Lower lobe of right lung (tissue), 2 donors: ENCODE measurements at places on chromosomes 1 and 21. TPM values are rescaled to one million over a fixed set of nuclear protein-coding genes. Genes with fewer than 3 reads are reported as not detected.
A peak's percentile ranks its signal among the peaks of the same experiment; 100 is the strongest.

DNA sequence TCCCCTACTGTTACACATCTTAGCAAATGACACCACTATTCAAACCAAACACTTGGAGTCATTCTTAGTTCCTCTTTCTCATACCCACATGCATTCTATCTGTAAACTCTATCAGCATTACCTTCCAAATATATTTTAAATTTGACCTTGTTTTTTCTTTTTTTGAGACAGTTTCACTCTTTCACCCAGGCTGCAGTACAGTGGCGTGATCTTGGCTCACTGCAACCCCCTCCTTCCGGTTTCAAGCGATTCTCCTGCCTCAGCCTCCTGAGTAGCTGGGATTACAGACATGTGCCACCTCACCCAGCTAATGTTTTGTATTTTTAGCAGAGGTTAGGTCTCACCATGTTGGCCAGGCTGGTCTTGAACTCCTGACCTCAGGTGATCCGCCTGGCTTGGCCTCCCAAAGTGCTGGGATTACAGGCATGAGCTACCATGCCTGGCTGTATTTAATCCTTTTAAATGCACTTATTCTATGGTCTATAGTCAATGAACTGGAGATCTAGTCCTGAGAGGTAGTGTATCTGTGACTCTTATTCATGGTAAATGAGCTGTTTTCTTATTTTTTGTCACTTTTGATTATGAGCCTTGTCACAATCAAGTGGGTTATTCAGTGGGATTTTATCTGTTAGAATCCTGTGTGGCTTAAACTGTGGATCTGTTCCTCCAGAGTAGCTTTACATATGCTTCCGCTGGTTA lies 73.1 kb downstream of the GATAD2B start:
- H3K4me1 ChIP-seq, result no peaks in the 10 kb centered on the region
- no peaks in the 10 kb centered on the region for H3K27me3 ChIP-seq
- no peak overlapping the region for H3K4me3 ChIP-seq
- no peak overlapping the region for H3K27ac ChIP-seq

The SLC44A3 gene
- 19.3 TPM for total RNA-seq

DNA sequence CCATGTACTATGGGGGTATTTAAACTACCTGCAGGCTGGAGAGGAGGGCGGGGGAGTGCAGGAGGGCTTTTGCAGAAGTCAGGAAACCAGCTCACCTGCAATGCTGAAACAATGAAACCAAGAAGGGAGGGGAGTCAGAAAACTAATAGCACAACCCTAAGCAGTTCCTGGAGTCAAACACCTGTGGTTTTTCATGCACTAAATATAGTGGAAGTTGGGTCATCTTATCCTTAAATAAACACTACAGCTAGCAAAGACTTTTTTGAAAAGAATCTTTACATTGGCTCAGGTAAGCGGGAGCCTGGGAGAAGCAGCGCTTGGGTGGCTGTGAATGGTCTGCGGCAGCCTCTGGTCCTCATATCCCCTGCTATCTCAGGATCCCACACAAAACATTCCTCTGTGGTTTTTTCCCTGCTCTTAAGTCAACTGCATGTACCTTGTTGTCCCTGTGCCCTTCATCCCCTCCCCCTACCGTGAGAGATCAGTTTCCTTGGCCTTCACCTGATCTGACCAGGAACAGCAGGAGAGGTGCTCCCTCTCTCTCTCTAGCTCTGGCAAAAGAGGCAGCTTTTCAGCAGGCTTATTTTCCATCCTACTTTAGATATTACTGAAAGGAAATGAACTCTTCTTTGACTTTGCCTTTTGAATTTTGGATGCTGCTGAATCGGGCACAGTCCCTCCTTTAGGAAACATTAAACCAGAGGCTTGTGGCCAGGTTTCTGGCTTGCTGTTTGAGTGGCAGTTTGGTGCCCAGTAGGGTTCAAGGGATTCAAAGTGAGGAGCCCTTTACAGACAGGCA lies 26.6 kb downstream of the TENT5C start:
- no peak overlapping the region for H3K4me3 ChIP-seq
- no peaks in the 10 kb centered on the region for H3K27me3 ChIP-seq

GRCh38 chr1:83706354-83706938 lies 292.5 kb downstream of the TTLL7 start:
- H3K4me3 ChIP-seq, result no peak overlapping the region
- H3K27ac ChIP-seq, result no peak overlapping the region
- no peaks in the 10 kb centered on the region for H3K27me3 ChIP-seq

- no peaks in the 10 kb centered on the region for H3K27me3 ChIP-seq
- H3K27ac ChIP-seq, result no peak overlapping the region
- no peaks in the 10 kb centered on the region for H3K4me1 ChIP-seq
These were observed 70.8 kb upstream of the FMN2 start for GRCh38 chr1:240020871-240021270.

GRCh38 chr21:27704567-27705166 lies 737.8 kb upstream of the ADAMTS5 start:
- H3K4me3 ChIP-seq, result no peak overlapping the region
- peaks cover 6% of the 10 kb centered on the region for H3K4me1 ChIP-seq
- no peaks in the 10 kb centered on the region for H3K36me3 ChIP-seq
- no peaks in the 10 kb centered on the region for H3K27me3 ChIP-seq
- DNase-seq, result no peak

The COPA gene
- 136 TPM for total RNA-seq

GRCh38 chr1:165897326-165898303 lies 70.2 kb downstream of the UCK2 start:
- H3K4me1 ChIP-seq, result peaks cover 19% of the 10 kb centered on the region
- no peak overlapping the region for H3K27ac ChIP-seq
- H3K36me3 ChIP-seq, result peaks cover 14% of the 10 kb centered on the region
- no peak overlapping the region for H3K4me3 ChIP-seq

GRCh38 chr1:236342403-236343245 lies 51.5 kb upstream of the EDARADD start:
- H3K27me3 ChIP-seq, result no peaks in the 10 kb centered on the region
- no peaks in the 10 kb centered on the region for H3K4me1 ChIP-seq
- H3K4me3 ChIP-seq, result no peak overlapping the region

The FASLG gene
- total RNA-seq, result 1.2 TPM

- peaks cover 57% of the 10 kb centered on the region for H3K4me1 ChIP-seq
- peaks cover 83% of the 10 kb centered on the region for H3K27me3 ChIP-seq
- peak within 1 kb of the TSS; percentile 83 for H3K27ac ChIP-seq
- DNase-seq, result peak; percentile 82
These were observed at the start of gene RIPK4 for GRCh38 chr21:41766883-41767605. TSS of gene RIPK4 (minus strand) at chr21:41767052. CDS start at chr21:41767041, 11 bp downstream.

The MYBPH gene
- not detected for total RNA-seq

- H3K27me3 ChIP-seq, result no peaks in the 10 kb centered on the region
- peaks cover 36% of the 10 kb centered on the region for H3K4me1 ChIP-seq
- H3K4me3 ChIP-seq, result no peak overlapping the region
- no peak for DNase-seq
These were observed 38.3 kb upstream of the DUSP10 start for GRCh38 chr1:221780175-221780574.

- H3K4me1 ChIP-seq, result no peaks in the 10 kb centered on the region
- H3K36me3 ChIP-seq, result no peaks in the 10 kb centered on the region
- no peak overlapping the region for H3K4me3 ChIP-seq
- H3K27me3 ChIP-seq, result no peaks in the 10 kb centered on the region
- DNase-seq, result no peak
These were observed 317.0 kb downstream of the HHAT start for GRCh38 chr1:210645582-210646257.

The SLC44A5 gene
- 0.47 TPM for total RNA-seq

The CLEC20A gene
- not detected for total RNA-seq

GRCh38 chr1:77438236-77438913 lies 156.6 kb downstream of the AK5 start:
- peak overlapping the region; percentile 4 for H3K4me3 ChIP-seq
- H3K4me1 ChIP-seq, result no peaks in the 10 kb centered on the region
- no peaks in the 10 kb centered on the region for H3K27me3 ChIP-seq
- H3K27ac ChIP-seq, result no peak overlapping the region

The KRTAP19-4 gene
- not detected for total RNA-seq

DNA sequence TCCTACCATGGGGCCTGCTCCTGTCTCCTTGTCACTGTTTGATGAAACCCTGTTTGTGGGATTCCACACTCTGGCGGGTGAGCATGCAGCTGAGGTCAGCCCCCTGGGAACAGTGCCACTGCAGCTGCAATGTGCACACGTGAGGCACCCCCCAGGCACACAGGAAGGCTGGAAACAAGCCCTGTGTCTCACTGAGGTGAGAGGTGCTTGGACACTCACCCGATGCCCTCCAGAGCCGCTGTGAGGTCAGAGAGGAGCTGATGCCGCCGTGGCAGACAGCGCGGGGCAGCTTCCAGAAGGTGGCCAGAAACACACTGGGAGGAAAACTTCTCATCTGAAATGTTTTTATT lies 49.7 kb downstream of the SLX9 start:
- H3K27ac ChIP-seq, result no peak overlapping the region
- H3K36me3 ChIP-seq, result no peaks in the 10 kb centered on the region
- DNase-seq, result peak; percentile 45
- H3K4me3 ChIP-seq, result no peak overlapping the region
- H3K4me1 ChIP-seq, result peaks cover 6% of the 10 kb centered on the region
- H3K27me3 ChIP-seq, result no peaks in the 10 kb centered on the region

The PAX7 gene
- total RNA-seq, result not detected

The SLC5A9 gene
- 8.2 TPM for total RNA-seq

The PGBD5 gene
- 2.3 TPM for total RNA-seq

The GPR52 gene
- total RNA-seq, result 2.6 TPM

DNA sequence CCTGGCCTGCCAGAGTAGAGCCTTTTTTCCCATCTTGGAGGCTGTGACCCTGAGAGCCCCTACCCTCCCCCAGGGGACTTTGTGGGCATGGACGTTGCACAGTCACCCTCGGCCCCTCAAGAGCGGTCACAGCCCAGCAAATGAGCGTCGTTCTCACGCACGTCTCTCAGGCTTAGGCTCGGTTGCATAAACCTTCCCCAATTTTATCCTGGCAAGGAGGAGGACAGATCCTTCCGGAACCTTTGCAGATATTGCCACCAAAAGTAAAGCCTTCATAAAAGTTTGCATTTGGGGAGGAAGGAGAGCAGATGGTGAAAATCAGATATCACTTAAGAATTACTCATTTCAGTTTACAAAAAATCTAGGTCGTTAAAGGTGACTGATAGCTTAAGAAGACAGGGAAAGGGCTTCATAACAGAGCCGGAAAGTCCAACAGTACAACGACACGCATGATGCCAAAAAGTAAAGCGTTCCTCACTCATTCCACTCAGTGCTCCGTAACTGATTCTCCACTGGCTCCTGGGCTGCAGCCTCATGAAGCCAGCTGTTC lies 29.3 kb downstream of the PDE9A start:
- no peak for DNase-seq
- no peak overlapping the region for H3K27ac ChIP-seq
- H3K4me1 ChIP-seq, result peaks cover 5% of the 10 kb centered on the region
- no peaks in the 10 kb centered on the region for H3K36me3 ChIP-seq
- no peak overlapping the region for H3K4me3 ChIP-seq
- no peaks in the 10 kb centered on the region for H3K27me3 ChIP-seq

- H3K4me1 ChIP-seq, result peaks cover 33% of the 10 kb centered on the region
- no peak overlapping the region for H3K27ac ChIP-seq
- H3K4me3 ChIP-seq, result no peak overlapping the region
- no peaks in the 10 kb centered on the region for H3K36me3 ChIP-seq
These were observed 33.3 kb downstream of the PTPRF start for GRCh38 chr1:43563876-43564539.

GRCh38 chr1:154466921-154467417 lies 35.0 kb upstream of the TDRD10 start:
- H3K27me3 ChIP-seq, result no peaks in the 10 kb centered on the region
- no peak for DNase-seq
- H3K27ac ChIP-seq, result peak overlapping the region; percentile 18
- H3K4me1 ChIP-seq, result peaks cover 50% of the 10 kb centered on the region
- H3K4me3 ChIP-seq, result no peak overlapping the region
- H3K36me3 ChIP-seq, result peaks cover 17% of the 10 kb centered on the region

DNA sequence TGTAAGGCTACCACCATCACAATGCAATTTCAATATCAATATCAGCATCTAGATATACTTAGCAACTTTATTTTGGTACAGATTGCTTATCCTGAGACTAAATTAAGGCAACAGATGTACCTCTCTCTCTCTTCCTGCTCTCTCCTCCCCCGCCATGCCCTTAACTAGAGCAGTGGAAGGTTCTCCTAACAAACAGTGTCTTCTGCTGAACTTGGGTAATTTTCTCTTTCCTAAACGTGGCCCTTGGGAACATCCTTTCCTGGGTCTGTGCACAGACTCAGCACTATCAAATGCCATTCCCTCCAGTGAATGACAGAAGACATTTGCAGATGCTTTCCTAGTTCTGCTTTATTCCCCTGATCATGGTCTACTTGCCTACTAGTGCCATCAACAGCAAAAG lies 85.6 kb upstream of the TTC39A start:
- H3K36me3 ChIP-seq, result peaks cover 31% of the 10 kb centered on the region
- no peak overlapping the region for H3K27ac ChIP-seq
- H3K4me1 ChIP-seq, result peaks cover 5% of the 10 kb centered on the region
- H3K4me3 ChIP-seq, result no peak overlapping the region

- H3K27ac ChIP-seq, result no peak overlapping the region
- H3K4me3 ChIP-seq, result no peak overlapping the region
- no peak for DNase-seq
These were observed 258.0 kb downstream of the FMN2 start for GRCh38 chr1:240349695-240350094.

DNA sequence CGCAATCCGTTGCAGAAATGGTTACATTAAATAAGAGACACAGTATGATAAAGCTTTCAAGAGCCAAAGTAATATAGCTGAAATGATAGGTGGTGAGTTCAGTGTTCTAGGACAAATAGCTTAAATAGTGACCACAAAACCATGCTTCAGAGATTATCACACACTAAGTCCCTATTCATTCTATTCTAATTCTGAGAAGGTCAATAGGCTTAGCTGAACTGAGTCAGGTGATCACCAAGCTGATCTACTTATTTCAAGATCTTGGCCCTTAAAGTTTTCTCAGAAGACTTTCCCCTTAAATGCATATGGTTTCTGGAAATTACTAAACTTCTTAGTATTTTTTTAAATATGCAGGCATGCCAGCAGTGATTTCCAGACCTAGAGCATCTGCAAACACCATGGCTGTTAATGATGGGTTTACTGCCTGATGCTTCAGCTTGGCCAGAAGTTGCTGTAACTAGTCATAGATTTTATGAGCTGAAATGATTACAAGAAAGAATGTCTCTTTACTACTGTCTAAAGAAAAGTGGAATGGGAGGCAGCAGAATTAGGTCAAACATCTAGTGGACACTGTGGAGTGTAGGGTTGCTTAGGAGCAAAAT lies 242.9 kb downstream of the ST6GALNAC3 start:
- no peak for DNase-seq
- H3K4me1 ChIP-seq, result no peaks in the 10 kb centered on the region
- no peak overlapping the region for H3K4me3 ChIP-seq
- H3K27me3 ChIP-seq, result no peaks in the 10 kb centered on the region

- H3K27ac ChIP-seq, result no peak overlapping the region
- H3K27me3 ChIP-seq, result no peaks in the 10 kb centered on the region
- H3K36me3 ChIP-seq, result no peaks in the 10 kb centered on the region
- DNase-seq, result peak; percentile 77
- H3K4me3 ChIP-seq, result peak overlapping the region; percentile 28
- peaks cover 14% of the 10 kb centered on the region for H3K4me1 ChIP-seq
These were observed 31.2 kb downstream of the CDCP2 start for GRCh38 chr1:54121482-54122134.
